PC-9 (cell line): ENCODE measurements at places on chromosomes 2 and 18.

GRCh38 chr2:120709608-120710041 is 26.0 kb upstream of the GLI2 start:
- DNase-seq: no peak

DNA sequence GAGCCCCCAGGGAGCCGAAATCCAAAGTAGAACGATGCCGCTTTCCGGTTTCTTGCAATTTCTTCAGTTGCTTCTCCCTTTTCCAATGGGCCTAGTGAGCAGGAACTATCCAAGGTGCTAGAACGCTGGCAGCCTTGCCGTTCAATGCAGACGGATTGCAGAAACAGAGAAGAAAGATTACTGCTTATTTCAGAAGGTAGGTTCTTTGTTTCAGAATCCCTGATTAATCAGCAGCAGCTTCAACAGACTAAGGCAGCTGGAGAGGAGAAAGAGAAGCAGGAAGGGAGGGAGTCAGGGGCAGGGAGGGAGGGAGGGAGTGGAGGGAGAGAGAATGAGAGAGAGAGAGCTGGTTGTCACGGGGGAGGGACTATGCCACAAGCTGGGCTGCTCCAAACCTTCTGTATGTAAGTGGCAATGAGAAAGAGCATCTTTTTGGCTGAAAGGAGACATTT is 576 bp downstream of the NYAP2 start:
- DNase-seq: no peak

- DNase-seq: no peak
These were observed 29.6 kb downstream of the TFCP2L1 start for GRCh38 chr2:121255358-121255757.

GRCh38 chr18:7117390-7118355 is at the start of gene LAMA1:
Gene LAMA1 (minus strand): TSS chr18:7117797. CDS start chr18:7117720, 77 bp downstream.
- DNase-seq: no peak

DNA sequence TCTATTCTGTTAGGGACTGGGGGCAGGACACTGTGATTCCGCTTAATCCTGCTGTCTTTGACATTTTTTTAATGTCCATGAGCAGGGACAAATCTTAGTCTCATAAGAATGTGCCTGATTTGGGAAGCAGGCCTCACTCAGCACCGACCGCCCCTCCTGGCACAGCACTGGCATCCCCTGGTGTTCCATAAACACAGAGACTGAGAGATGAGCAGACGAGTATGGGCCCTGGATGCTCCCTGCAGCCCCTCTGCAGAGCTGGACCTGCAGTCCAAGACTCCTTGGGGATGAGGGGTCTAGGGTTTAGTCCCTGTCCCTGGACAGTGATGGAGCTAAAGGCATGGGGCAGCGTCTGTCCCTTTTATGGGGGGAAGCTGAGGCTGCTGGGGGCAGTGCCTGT is 81.6 kb downstream of the NDUFA10 start:
- no peak for DNase-seq

DNA sequence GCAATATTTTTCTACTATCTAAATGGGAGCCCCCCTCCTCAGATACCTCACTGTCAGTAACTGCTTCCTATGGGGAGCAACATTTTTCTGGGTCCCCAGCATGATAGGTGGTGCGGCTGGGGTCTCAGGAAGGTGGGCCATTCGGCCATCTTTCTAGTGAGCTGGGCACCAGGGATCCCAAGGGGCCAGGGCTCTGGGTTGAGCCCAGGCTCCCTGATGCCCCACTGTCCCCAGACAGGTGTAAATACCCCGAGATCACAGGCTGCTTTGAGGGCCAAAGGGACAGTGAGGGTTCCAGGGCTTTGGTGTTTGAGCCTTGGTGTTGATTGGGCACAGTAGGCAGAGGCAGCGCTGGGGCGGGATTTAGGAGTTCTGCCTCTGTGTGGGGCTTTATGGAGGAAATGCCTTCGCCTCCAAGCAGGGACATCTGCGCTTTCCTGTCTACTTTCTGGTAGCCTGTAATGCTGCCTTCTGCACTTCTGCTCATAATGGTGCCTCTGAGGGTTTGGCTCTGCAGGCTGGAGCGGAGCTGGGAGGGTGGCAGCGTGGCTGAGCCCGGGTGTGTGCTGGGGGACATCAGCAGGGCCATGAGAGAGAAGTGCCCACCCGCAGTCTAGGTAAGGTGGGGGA is 5.3 kb downstream of the ITM2C start:
- no peak for DNase-seq

DNA sequence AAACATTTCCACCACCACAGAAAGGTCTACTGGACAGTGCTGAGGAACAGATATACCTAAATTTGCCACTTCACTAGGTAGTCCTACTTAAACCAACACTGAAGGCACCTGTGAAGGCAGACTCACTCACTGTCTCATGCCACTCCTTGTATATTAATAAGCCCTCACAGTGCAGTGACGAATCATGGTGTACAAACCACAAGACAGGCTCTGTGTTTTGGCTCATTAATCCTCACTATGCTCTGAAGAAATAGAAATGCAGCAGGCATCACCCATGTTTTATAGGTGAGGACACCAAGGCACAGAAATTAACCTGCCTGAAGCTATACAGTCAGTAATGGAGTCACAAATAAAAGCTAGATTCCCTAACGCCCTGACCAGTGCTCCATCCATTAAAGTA is 44.3 kb downstream of the BARD1 start:
- no peak for DNase-seq

DNA sequence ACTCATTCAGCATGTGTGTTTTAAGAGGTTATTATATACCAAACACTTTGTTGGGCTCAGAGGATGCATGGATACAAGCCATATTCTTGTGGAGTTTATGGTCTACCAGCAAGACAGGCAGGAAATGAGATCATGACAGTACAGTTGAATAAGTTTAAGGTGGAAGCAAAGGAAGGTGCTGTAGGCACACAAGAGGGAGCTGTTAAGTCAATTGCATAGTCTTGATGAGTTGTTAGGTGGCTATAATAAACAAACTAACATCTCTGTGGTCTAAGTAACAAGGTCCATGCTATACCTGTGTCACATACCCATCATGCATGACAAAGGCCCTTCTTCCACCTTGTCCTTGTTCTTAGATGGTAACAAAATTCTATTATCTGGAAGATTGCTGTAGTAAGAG is 538.3 kb downstream of the CNTNAP5 start:
- DNase-seq: no peak

DNA sequence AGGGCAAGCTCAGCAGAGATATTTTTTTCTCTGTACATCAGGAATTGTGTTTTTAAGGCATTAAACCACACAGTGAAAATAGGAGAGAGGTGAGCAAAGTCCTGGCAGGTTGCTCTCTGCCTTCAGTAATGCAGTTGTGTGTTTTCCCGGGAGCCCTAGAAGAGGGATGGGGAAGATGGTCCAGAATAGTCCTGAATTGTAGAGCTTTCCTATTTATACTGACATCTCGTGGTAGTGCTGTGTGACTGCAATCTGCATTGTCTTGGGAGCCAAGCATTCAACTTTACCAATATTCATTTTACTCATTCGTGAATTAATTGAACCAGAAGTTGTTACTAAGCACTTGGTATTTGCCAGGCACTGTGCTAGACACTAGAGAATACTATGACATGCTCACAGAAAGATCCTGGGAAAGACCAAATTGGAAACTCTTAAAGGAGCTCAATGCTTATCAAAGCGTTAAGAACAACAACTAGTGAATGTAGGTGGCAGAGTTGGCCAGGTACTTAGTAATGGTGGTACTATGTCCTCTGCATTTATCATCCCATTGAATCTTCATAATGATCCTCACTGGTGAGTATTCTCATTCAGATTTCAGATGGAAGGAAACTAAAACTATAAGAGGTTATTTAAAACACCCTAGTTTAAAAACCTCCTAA is 214.6 kb downstream of the TRIB2 start:
- DNase-seq: peak; percentile 53

DNA sequence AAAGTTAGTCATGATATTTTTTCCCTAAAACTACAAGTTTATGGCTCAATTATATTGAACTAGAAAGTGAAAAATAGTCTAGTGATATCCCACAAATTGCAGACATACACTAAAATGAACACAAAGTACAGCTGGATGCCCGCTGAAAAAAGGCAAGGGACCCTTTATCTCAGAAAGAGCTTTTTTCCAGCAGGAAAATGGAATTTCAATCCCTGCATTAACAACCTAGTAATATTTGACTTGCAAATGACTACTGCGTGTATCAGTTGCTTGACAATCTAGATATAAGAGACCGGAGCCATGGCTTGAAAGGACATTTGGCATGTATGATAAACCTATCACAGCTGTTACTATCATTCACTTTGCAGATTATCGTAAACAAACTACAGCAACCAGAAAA is 49.1 kb downstream of the LRPPRC start:
- DNase-seq: no peak
